ENCODE measurements at places on chromosomes 2 and 18.
A peak's percentile ranks its signal among the peaks of the same experiment; 100 is the strongest.

DNA sequence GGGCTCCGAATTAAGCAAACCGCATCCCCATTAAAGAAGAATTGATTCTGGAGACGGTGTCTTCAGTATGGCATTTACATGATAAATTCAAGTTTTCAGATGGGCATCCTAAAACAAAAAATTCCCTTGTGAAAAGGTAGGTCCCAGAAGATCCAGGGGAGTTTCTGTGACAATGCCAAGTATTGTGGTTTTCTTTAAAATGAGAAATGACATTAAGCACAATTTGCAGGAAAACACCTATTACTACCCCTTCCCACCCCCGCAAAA, 689 bp upstream of the YWHAQ start:
- no peak for DNase-seq

- no peak for DNase-seq
Observed at GRCh38 chr2:203744091-203744490, 37.7 kb downstream of the CD28 start.

- no peak for DNase-seq
Observed at GRCh38 chr2:238593236-238593635, 166.5 kb downstream of the ASB1 start.

DNA sequence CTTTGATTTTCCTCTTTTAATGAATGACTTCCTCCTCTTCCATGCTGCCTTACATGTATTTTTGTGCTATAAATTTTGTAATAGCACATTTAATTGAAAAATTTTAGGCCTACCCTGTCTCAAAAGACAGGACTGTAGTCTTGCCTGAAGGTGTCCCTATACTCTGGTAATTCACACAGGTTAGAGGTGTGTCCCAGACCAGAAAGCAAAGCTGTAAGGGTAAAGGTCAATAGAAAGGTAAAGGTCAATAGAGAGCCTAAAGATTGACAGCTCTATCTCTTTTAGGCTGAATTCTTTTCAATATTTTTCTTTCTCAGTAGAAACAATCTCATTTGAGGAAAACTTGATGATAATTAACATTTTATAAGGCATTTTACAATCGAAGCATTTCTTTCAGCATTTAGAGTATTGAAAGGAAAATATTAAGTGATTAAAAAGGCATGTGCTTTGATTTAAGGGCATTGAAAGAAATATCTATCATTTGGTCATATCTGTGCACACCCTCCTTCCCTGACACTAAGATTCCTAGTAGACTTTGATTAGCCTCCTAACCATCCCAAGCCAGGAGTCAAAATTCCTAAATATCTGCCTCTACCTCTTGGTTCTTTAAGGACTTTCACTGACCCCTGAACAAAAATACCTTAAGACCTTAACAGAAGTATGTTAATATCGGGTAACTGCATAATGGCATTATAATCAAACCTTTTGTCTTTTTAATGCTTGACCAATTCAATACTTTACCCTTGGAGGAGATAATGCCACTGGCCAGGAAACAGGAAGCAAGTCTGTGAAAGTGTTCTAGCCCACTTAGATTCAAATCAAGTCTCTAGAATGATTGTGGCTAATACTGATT, 161.8 kb upstream of the DTNA start:
- no peak for DNase-seq

- no peak for DNase-seq
Observed at GRCh38 chr2:217864963-217865772, 137.6 kb downstream of the TNS1 start.

GRCh38 chr2:55482186-55482884, 37.2 kb upstream of the CFAP36 start:
- peak; percentile 38 for DNase-seq

DNA sequence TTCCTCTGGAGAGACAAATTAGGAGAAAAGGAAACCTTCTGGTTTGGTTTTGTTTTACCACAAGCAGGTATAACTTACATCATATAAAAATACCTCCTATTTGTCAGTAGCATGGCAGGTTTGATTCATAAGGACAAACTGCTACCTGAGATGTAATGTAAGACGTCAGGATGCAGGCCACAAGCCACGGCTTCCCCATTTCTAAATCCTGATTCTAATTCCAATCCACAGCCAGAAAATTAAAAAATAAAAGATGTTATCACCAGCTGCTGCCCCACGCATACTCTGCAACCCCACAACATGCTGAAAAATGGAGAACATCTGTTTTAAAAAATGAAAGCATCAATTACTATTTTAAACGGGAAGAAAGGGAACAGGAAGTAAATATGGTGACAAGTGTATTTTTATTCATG, 197.6 kb downstream of the BCL11A start:
- DNase-seq: no peak

GRCh38 chr2:83234246-83234645, 1224.8 kb downstream of the SUCLG1 start:
- DNase-seq: no peak

DNA sequence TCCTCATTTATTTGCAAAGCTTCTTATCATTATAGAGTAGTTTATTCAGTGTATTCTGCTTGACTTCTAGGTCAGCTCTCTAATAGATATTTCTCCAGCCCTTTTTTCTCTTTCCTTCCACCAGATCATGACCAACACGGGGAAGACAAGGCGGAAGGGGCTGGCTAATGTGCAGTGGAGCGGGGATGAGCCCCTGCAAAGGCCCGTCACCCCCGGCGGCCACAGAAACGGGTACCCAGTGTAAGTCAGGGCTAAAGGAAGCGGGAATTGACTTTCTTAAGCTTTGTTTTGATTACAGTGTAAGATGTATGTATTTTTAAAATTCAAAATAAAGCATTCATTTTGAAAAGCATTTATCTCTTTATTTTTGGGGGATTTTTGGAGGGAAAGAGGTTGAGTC, 50.7 kb upstream of the B3GNT7 start:
- DNase-seq: no peak

GRCh38 chr18:71958605-71959004, 585.5 kb downstream of the CBLN2 start:
- DNase-seq: no peak

- no peak for DNase-seq
Observed at GRCh38 chr2:223102450-223102849, 50.5 kb downstream of the KCNE4 start.

DNA sequence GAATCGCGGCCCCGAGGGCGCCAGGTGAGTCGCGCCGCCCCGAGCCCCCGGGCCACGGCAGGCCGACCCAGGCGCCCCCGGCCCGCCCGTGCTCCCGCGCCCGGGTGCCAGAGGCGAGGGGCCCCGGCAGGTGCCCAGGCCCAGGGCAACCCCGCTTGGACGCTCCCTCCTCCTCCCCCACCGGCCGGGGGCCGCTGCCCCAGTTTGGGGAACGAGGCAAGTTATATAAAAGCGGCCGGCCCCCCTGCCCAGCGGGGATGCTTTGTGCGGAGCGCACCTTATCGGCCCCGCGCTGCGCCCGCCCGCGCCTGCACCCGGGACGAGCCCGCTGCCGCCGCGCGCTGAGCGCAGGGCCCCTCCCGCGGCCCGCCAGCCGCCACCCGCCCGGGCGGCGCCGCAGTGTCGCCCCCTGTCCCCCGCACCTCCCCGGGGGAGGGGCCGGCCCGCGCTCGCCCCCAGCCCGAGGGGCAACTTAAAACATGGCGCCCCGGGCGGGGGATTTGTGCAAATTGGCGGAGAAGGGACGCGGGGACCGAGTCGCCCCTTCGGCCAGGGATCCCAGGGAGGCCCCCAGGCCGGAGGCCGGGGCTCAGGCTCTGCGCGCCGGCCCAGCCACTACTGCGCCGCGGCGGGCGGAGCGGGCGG, 639 bp downstream of the EPB41L3 start:
- DNase-seq: no peak

GRCh38 chr18:46471809-46472498, 185.1 kb downstream of the LOXHD1 start:
- no peak for DNase-seq

GRCh38 chr2:150473767-150474166, 13.7 kb downstream of the RND3 start:
- DNase-seq: no peak
